ENCODE measurements at places on chromosomes 7 and 10.

GRCh38 chr10:99870123-99870730, 87.8 kb downstream of the ABCC2 start:
- DNase-seq, result peak; percentile 39

- DNase-seq, result no peak
Observed at GRCh38 chr7:1442355-1443124, 16.7 kb downstream of the MICALL2 start.

- DNase-seq, result no peak
Observed at GRCh38 chr7:80106498-80107113, 28.0 kb upstream of the GNAI1 start.

DNA sequence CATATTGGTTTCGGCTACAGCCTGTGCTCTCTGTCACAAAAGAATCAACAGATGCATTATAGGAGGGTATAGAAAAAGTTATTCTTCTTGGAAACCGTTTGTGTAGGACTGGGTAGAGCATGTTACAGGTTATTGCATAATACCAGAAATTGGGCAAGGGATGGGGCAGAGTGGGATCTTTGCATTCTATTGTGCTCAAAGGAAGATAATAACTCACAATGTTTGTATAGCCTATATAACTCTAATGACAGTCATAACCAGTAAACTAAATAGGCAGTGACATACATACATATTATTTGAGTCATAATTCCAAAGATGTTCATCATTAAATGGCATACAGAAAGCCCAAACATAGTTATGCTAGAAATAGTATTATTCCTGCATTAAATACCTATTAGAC, 179.7 kb downstream of the XPNPEP1 start:
- peak; percentile 8 for DNase-seq

DNA sequence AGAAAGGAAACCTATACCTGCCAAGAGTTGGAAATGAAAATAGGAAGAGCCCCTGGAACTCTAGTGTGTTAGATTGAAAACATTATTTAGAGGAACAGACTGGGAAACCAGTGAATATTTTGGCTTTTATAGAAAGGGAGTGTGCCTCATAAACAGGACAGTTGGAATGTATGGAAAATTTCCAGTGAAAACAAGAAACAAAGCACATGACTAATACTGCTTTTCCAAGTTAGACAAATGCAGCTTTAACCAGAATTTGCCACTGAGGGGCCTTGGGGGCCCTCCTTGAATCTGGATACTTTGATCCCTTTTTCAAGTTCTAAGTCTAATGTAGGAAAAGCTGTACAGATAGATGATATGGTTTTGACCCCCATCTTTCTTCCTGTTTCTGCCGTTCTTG, 21.2 kb downstream of the ITGB8 start:
- peak; percentile 67 for DNase-seq

- DNase-seq, result no peak
Observed at GRCh38 chr7:115106316-115106715, 184.4 kb downstream of the MDFIC start.

GRCh38 chr7:38932509-38933168, 23.6 kb upstream of the VPS41 start:
- DNase-seq, result peak; percentile 50

GRCh38 chr7:75813781-75814236, at the start of gene CCL24:
Gene CCL24, minus strand, starts transcription at chr7:75813806. Its CDS starts 91 bp downstream, at chr7:75813715.
- DNase-seq, result no peak

GRCh38 chr10:80530816-80531215, 6.9 kb upstream of the SH2D4B start:
- DNase-seq, result no peak

DNA sequence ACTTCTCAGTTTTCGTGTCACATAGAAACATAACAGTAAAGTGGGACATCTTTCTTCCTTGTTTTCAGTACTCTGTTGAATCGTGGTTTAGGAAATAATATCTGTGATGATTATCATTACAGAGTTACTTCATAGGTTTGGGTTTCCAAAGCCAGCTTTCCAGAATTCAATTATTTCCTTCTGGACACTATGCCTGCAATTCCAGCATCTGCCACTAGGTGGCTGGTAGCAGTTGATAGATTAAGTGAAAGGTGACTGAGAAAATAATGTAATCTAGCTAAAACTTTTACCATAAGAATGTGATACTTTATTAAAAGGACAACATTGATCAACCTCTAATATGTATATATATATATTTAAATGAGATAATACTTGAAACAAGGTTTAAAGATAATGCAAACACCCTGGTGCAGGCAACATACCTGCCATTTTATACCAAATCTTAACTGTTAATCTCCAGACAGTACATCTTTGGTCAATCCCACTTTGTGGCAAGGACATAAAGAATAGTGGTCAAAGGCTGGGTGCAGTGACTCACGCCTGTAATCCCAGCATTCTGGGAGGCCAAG, 102.6 kb downstream of the SH3PXD2A start:
- no peak for DNase-seq

DNA sequence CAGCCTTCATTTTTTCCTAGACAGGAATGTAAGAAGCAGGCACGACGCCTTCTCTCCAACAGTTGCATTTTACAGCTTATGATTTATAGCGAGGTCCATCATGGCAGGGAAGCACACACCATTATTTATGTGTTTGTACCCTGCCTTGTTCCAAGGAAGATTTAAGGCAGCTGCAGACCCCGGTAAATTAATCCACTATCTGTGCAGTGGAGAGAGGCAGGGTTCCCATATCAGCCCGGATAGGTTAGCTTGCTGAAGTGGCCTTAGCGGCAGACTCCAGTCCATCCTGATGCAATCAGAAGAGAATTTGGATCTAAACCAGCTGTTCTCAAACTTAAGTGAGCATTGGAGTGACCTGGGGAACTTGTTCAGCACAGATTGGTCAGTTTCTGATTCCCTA, 359.4 kb downstream of the GALNT17 start:
- DNase-seq, result peak; percentile 24

DNA sequence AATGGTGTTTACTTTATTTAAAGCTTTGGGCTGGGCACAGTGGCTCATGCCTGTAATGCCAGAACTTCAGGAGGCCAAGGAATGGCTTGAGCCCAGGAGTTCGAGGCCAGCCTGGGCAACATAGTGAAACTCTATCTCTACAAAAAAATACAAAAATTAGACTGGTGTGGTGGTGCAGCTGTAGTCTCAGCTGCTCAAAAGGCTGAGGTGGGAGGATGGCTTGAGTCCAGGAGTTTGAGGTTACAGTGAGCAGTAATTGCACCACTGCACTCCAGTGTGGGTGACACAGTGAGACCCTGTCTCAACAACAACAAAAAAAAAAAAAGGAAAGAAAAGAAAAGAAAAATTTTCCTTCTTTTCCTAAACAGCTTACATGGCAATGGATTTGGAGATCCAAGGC, 22.0 kb downstream of the SLC16A9 start:
- no peak for DNase-seq

DNA sequence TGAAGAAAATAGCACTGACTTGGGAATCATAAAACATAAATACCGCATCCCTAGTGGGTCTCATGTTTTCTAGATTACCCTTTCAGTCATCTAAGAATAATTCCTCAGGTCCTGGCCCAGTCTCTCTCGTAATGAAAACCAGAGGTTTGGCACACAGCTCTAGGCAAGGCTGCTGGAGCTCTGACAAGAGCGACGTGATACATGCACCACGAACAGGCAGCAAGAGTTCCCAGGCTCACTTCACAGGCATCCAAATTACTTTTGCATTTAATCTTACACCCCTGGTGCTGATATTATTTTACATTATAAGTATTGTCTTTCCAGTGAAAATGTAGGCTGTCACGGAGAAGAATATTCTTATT, 105.2 kb downstream of the THSD7A start:
- peak; percentile 93 for DNase-seq

DNA sequence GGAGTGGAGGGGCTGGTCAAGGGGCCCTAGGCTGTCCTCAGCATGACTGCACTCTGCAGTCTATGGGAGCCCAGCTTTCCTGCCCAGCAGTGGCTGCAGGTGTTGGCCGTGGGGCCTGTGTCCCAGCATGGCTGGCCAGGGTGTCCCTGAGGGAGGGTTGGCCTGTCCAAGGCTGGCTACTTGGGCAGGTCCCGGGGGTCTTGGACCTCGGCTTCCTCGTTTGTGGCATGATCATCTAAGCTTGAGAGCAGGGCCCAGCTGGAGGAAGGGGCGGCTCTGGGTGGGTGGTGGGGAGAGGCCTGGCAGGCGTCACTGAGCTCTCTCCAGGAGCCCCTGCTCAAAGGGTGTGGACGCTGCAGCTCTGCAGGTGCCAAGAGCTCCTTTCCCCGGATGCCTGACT, 43.7 kb upstream of the CFAP46 start:
- DNase-seq, result no peak

GRCh38 chr7:5622286-5622685, 159.2 kb downstream of the RNF216 start:
- DNase-seq, result no peak

GRCh38 chr7:109984729-109985128, 1106.2 kb upstream of the LRRN3 start:
- DNase-seq, result no peak
